ENCODE measurements at places on chromosomes 7 and 10. TPM values are rescaled to one million over a fixed set of nuclear protein-coding genes. Genes with fewer than 3 reads are reported as not detected.

The RAPGEF5 gene
- 121 TPM for total RNA-seq

The UPK3BL2 gene
- 10.0 TPM for total RNA-seq

The SYPL1 gene
- 70.2 TPM for total RNA-seq

The TRIL gene
- total RNA-seq = 2.8 TPM

The GAD2 gene
- total RNA-seq = not detected
